ENCODE measurements at places on chromosomes 2 and 18.

- DNase-seq = no peak
These were observed 27.3 kb downstream of the SFXN5 start for GRCh38 chr2:73043929-73044832.

GRCh38 chr2:6845312-6845711 is 20.4 kb downstream of the CMPK2 start:
- no peak for DNase-seq

GRCh38 chr2:235675678-235676535 is 182.1 kb downstream of the AGAP1 start:
- no peak for DNase-seq

DNA sequence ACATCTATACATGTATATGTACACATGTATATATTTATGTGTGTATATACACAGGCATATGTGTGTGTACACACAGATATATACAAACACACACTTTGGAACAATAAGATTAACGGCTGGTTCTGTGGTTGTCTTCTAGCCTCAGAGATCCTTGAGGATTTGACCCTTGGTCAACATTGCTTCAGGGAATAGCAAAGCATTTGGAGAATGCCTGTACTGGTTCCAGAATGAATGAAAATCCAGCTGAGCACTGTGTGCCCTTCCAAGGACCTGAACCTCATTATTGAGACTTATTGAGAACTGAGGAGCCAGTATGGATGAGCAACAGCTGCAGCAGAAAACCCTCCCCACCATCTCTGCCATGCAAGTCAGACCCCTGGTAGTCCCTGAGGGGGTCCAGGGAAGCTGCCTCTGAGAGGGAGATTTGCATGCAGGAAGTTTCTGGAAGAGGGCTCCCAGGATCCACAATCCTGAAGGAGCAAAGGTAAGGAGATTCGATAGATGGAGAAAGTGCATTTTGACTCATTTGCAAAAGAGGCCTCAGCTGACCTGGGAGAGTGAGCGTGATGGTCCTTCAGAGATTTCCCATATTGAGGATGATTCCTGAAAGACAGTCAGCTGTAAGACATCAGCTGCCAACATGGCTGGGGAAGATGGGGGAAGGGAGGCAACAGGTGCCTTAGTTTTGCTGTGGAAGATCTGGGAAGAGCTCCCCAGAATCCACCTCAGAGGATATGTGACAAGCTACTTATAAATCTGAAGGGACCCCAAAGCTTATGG is 166.6 kb upstream of the NCKAP5 start:
- no peak for DNase-seq
